ENCODE measurements at places on chromosomes 3 and 15. TPM values are rescaled to one million over a fixed set of nuclear protein-coding genes. Genes with fewer than 3 reads are reported as not detected.

DNA sequence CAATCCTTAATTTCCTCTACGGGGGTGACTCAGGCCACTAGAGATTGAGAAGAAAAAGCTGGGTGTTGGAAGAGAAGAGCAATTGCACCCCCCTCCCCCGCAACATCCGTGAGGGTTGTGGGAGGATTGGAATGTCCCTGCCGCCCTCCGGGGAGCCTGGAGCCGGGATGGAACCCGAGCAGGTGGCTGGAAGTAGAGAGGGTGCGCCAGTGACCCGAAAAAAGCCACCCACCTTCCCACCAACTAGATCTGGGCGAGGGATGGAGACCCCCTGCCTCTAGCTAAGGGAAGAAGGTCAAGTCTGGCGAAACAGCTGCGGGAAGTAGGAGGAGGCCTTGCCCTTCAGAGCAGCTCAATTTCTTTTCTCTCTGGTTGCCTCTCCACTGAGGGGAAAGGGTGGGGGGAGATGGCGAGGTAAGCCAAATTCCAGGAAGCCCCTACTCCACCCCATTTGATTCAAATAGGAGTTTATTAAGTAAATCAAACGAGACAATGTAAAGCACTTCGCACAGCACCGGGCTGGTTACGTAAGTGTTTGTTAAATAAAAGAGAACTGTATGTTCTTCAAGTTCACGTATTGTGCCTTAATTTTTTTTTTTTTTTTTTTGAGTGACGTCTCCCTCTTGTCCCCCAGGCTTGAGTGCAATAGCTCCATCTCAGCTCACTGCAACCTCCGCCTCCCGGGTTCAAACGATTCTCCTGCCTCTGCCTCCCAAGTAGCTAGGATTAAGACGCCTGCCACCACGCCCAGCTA lies 1.1 kb upstream of the WWTR1 start:
- DNase-seq: no peak

DNA sequence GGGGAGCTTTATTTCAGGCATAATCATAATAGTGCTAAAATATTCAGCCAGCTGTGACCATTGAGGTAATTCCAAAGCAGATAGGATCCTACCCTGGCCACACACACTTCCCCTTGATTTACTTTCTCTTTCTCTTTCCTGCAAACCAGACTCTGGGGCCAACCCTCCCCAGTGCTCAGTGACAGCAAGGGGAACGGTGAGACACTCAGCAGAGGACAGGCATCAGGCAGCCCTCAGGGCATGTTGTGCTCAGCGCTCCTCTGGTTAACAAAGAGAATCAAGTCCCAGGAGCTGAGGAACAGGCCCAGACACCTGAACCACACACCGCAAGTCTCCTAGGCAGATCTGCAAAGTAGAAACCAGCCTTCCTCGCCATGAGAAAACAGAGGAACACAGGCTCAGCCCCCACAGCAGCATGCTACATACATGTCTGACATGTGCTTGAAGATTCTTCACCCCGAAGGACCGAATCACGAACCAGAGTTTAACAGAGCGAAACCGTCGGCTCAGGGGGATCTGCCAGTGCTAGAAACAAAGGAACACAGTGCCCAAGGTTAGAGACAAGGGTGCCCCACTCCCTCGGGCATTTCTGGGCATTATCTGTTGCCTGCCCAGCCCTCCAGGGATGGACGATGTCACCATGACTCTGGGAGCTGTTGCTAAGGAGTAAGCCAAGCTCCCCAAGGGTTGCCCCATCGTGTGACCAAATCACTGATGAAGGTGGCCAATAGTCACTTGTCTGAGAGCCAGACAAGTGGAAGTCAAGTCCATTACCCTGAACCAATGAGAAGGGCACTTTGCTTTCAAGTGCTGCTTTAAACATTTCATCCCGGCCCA lies 17.5 kb downstream of the HDC start:
- DNase-seq: no peak

Gene SLC22A13
- total RNA-seq: 0.64 TPM

Gene CHRM5
- not detected for total RNA-seq

Gene ADAMTSL3
- total RNA-seq: 58.2 TPM

DNA sequence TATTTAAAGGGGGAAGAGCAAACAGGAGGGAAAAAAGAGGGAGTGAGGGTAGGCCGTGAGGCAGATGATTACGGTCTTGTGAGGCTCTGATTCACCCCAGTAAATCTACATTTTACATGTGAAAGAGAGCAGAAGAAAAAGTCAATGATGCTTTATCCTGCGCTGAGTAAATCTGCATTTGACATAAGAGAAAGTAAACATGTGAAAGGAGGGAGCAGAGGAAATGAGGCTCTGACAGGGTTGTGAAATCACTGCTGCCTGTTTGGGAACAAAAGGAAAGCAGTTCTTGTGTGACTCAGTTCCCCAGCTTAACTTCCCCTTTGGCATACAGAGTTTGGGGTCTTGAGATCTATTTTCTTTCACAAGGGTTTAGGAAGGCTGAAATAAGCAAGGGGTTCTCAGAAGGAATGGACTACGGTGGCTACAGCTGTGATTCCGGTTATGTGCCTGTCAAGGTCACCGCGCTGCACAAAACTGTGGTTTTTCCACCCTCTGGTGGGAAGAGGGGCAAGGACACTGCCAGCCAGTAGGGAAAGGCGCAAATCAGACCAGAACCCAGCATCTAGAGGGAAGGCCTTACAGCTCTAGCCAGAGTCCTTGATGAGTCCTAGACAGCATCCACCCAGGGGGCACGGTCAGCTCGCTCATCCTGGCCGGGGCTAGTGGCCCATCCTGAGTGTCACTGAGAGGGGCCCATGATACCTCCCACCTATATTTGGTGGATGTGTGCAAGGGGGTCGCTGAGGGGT lies 18.9 kb upstream of the HCN4 start:
- DNase-seq: no peak

DNA sequence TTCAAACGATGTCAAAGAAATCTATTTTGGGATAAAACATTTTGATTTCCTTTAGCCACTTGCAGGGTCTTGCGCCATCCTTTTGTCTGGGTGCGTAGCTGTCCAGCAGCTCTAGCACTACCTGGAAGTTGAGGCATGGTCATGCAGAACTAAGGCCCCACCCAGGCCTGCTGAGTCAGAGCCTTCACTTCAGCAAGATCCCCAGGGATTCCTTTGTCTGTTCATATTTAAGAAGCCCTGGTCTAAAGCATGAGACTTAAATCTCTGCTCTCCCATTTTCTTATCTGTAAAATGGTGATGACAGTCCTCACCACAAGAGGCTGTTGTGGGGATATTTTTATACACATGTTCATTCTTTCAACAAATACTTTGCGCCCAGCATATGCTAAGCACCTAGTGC lies 99.0 kb upstream of the CTDSPL start:
- DNase-seq: no peak

Gene PDZRN3
- total RNA-seq: 20.7 TPM

- DNase-seq: no peak
Measured at GRCh38 chr3:14831916-14832450, 13.2 kb downstream of the FGD5 start.

GRCh38 chr15:50186752-50187151 lies 4.8 kb downstream of the SLC27A2 start:
- DNase-seq: no peak

DNA sequence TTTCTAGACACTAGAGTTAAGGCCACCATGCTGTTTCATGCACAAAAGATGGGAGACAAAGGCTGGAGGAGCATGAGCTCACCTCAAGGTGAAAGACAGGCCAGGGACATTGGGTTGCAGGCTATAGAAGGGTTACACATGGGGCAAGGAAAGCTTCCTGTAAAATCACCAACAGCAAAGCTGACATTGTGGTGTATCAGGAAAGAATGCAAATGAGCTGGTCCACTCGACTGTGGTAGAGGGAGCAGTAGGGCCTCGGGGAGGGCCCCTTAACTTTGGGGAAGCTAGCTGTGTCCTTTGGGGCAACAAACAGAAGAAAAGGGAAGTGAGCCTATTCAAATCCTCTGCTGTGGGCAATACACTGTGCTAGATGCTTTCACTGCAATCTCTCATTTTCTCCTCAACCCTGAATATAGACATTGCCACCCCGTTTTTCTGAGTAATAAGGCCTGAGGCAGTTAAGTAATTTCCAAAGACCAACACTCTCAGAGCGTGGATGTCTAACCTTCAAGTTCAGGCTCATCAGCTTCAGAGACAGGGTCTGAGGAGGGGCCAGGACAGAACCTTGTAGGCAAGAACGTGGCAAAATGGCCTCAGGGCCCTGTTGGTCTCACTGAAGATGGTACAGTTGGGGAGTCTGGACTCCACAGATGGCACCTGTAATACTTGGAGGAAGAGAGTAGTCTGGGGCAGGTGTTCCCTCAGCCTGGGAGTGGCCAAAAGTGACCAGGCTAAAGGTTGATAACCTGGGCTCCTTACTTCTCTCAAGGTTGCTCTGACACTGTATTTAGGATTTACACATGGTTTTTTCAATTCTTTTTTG lies 24.1 kb downstream of the CX3CR1 start:
- no peak for DNase-seq

Gene CCR9
- 0.46 TPM for total RNA-seq

- no peak for DNase-seq
Measured at GRCh38 chr3:102129760-102130608, 280.7 kb downstream of the NFKBIZ start.

- DNase-seq: peak; percentile 54
Measured at GRCh38 chr3:143443851-143444331, 324.3 kb downstream of the CHST2 start.

- peak; percentile 89 for DNase-seq
Measured at GRCh38 chr3:177810162-177810623, 612.9 kb upstream of the TBL1XR1 start.

- DNase-seq: peak; percentile 81
Measured at GRCh38 chr15:39680868-39681267, 100.0 kb downstream of the THBS1 start.

Gene CCDC80
- total RNA-seq: 63.3 TPM

GRCh38 chr15:28133281-28133680 lies 34.2 kb upstream of the OCA2 start:
- DNase-seq: no peak

DNA sequence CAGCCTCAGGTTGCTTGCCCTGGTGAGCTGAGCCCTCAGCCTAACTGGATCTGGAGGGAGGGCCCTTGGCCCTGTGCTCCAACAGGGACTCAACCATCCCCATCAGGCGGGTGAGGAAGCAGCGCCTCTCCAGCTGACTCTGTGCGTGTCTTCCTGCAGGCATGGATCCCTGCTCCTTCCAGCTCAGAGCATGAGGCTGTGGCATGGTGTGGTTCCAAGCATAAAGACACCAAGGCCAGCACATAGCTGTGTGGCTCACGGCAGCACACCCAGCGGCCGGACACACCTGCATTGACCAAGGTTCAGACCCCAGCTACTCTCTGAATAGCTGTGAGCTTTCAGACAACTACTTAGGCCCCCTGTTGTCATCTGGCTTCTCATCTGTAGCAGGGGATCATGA lies 131.0 kb upstream of the PLXNA1 start:
- no peak for DNase-seq

Measured in lung (tissue), 17 donors.